ENCODE measurements at places on chromosomes 7 and 10.

- peak; percentile 66 for DNase-seq
These were observed 336.9 kb upstream of the NPSR1 start for GRCh38 chr7:34320926-34321661.

GRCh38 chr7:156932006-156932405 is 17.5 kb upstream of the NOM1 start:
- no peak for DNase-seq

GRCh38 chr7:120156476-120156875 is 116.5 kb upstream of the KCND2 start:
- peak; percentile 0 for DNase-seq

- no peak for DNase-seq
These were observed 99.4 kb downstream of the MKX start for GRCh38 chr10:27646194-27646593.

DNA sequence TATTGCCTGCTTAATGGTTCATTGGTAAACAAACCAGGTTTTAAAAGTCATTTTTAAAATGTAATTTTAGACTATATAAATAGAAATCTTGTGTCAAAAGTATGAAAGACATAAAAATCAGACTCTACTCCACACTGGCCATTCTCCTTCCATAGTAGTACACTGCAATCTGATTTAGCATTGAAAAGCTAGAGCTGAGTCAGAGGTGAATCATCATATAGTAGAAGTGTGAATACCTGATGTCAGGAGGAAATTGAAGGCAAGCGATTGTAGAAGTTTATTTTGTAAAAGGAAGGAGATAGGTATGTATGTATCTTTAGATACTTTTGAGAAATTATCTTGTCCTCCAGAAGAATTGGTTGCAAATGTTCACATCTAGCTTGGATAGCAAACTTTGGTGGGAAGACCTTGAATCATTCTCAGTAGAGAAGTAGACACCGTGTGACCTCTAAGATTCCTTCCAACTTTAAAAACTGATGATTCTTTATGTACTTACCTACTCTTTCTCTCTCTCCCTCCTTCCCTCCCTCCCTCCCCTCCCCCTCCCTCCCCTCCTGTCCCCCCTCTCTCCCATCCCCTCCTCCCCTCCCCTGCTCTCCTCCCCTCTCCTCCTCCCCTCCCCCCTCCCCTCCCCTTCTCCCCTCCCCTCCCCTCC is 88.1 kb downstream of the BTAF1 start:
- no peak for DNase-seq

GRCh38 chr10:52019077-52019555 is 295.0 kb upstream of the DKK1 start:
- DNase-seq, result no peak

- no peak for DNase-seq
These were observed 209.8 kb downstream of the TRIL start for GRCh38 chr7:28748346-28748745.

DNA sequence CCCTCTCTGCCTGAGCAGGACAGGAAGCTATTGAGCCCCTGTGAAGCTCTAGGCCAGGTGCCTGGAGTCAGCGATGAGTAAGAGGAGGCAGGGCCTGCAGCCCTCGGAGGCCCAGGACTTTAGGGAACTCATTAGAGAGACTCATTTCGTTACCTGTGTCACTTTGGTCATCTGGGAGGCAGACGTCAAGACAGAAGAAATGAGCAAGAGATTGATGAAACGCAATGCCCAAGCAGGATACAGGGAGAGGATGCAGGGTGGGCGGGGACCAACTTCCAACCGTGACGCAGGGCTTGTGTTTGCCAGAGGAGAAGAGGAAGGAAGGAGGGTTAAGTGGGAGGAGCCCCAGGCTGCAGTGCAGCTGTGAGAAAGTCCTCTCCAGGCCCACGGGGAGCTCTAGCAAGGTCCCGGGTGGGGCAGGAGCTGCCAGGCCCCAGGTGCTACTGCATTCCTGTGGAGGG is 26.4 kb upstream of the GNA12 start:
- no peak for DNase-seq

- no peak for DNase-seq
These were observed 106.6 kb downstream of the ACTR3B start for GRCh38 chr7:152866125-152866524.

GRCh38 chr7:6382817-6383216 is 64.9 kb downstream of the DAGLB start:
- DNase-seq, result no peak

GRCh38 chr10:48279081-48279751 is 4.7 kb upstream of the FRMPD2 start:
- no peak for DNase-seq

DNA sequence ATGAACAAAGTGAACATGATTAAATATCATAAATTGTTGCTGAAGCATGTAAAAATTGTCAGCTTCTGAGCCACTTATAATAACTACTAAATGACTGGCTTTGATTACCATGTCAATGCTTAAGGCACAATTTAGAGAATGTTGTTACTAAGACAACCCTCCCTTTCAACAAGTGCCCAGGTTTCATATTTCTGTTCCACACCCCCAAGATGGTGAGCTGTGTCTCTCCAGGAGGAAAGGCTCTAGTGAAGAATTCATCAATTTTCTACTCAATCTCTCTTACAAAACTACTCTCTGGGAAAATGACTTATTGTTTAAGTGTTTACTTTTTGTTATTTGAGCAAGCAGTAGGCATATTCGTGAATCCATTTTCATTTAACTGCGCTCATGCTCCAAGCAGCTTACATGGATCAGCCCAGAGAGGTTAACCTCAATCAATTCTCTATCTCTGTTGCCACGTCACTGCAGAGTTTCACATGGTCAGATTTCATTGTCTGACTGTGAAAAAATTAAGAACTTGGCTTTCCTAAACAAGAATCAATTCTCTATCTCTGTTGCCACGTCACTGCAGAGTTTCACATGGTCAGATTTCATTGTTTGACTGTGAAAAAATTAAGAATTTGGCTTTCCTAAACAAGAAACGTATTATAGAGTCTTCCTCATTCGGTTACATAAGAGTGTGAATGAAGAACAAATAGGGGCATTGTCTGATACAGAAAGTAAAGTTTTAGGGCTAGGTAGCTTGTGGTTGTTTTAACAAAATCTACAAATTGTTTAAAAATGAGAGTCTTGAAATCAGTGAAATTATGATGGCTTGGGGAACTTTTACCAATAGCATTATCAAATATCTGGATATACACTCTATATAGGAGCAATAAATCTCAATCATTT is 49.7 kb downstream of the CCDC71L start:
- DNase-seq, result no peak

- DNase-seq, result no peak
These were observed 36.7 kb downstream of the CLEC2L start for GRCh38 chr7:139560199-139560598.

DNA sequence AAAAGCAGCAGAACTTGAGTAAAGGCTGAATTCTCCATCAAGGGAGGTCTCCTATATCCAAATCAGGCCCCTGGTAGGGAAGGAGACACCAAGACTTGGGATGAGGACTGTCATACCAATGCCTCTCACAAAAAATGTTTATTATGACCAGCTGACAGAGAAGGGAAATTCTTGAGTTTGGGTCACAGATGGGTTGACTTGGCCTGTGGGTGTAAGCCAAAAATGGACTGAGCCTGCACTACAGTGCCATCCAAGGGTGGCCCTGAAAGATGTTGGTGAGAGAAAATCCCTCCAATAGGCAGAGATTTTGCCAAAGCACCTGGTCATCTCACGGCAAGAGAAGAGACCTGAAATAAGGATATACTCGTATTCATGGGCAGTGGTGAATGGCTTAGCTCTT is 27.0 kb upstream of the PPIF start:
- DNase-seq, result no peak

- no peak for DNase-seq
These were observed 17.1 kb downstream of the WIPI2 start for GRCh38 chr7:5207131-5207530.

- no peak for DNase-seq
These were observed 46.5 kb upstream of the TNRC18 start for GRCh38 chr7:5470167-5470532.

DNA sequence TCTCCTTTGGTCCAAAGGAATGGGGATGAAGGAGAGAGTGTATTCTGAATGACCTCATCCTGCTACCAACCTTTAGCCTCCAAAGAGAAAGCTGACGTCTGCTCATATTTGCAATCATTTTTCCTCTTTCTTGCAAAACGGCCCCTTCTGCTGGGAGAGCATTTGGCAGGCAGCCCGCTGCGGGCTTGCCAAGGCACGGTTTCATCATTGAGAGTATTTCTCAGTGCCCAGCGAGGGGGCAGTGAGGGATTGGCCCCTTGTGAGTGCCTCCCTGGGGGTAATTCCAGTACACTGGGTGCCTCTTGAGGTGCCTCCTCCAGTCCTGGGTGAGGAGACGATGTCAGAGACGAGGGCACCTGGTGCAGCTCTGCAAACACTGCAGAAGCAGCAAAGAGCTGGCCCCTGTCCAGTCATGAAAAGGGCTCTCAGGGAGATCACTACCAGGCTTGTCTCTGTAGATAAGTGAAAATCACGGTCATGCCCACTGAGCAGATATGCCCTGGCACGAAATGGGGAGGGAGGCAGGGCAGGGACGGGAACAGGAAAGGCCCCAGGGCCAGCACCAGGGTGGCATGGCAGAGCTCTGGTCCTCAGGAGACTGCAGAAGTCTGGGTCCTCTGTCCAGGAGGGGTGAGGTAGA is 48.7 kb upstream of the SHH start:
- no peak for DNase-seq

- DNase-seq, result no peak
These were observed 57.0 kb upstream of the MTPN start for GRCh38 chr7:136034132-136034531.

DNA sequence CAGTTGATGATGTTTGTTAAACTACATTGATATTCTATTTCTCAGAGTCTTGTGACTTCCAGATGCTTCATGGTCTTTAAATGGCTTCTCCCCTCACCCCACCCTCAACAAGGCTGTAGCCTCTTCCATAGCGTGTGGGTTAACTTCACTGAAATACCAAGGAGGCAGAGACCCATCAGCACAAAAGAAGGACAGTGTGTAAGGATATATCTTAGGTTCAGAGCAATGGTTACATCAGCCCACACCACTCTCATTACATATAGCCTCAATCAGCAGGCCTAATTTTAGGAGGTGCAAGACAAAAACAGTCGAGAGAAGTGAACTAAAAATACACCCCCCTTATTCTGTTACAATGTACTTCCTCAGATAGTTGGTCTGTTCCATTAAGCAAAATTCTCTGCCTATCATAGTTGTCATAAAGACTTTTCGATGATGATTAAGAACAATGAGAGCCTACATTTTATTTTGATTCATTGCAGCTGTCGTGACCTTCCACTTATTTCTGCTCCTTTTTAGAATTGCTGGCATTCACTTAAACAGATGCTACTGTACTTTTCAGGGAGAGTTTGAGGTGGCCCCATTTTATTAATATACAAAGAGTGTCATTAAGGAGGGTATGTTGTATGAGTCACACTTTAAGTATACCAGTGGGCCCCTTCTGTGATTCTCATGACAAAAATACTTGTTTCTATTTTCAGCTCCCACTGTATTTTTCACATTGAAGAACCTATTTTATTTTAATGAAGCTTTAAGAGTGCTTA is 52.1 kb downstream of the WIPF3 start:
- DNase-seq, result no peak

- DNase-seq, result no peak
These were observed 392.7 kb upstream of the NFE2L3 start for GRCh38 chr7:25759286-25759685.

GRCh38 chr10:125127110-125127509 is 33.3 kb downstream of the CTBP2 start:
- no peak for DNase-seq

DNA sequence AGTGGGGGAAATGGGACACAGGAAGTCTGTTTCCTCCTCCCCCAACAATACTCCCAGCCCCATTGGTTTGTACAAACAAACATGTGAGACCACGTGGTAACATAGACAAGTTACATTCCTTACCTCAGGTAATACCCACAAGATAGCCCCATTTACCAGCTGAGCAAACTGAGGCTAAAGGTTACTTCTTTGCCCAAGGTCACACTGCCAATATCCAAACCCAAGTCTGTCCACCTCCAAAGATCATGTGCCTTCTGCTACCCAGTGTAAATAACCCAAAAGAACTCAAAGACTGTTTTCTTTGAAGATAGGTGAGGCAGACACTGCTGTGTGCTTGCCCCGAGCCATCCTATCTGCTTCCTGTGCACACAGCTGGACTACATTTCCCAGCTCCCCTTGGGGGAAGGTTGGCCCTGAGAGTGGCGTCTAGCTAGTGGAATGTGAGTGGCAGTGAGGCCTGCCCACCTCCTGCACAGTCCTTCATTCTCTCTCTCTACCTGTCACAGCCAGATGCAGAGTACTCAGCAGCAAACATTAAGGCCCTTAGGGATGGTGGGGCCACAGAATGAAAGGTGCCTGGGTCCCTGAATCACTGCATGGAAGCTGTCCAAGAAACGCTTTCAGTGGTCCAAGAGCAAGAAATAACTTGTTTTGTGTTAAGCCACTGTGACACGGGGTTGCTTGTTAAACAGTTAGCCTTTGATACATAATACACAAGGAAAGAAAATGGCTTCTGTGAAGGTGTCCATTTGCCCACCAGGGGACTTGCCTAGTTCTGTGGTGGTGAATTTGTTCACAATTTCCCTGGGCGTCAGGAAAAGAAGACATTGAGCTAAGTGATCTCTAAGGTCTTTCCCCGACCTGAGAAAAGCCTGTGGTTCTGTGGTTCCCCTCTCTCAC is 257.7 kb upstream of the NFE2L3 start:
- no peak for DNase-seq

DNA sequence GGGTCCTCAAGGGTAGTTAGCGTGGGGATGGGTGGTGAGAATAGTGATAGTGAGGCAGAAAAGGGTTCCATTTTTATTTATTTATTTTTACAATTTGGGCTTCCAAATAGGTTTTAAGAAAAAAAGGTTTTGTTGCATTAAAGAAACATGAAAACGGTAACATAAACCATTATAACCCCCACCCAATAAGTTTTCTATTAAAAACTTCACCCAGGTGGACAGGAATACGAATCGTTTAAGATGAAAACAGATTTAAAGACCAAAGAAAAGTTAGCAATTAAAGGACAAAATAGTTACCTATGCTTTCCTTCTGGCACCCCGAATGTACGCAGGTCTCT is 78.7 kb downstream of the ZFAND4 start:
- DNase-seq, result no peak

DNA sequence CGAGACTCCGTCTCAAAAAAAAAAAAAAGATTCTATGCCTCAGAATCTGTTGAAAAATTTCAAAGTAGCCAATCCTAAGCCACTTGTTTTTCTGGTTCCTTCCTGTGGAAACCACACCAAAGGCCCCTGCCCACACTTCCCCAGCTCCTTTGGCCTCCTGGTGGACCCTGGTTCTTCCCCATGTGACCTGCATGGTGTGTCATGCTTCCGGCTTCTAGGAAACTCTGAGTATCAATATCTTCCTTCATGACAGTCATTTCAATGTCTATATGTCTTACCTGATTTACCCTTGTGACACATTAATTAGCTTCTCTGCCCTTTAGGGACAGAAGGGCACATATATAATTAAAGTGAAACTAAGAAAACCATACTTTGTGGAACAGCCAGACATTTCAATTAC is 80.4 kb upstream of the GRB10 start:
- no peak for DNase-seq

- DNase-seq, result no peak
These were observed 68.4 kb upstream of the MALRD1 start for GRCh38 chr10:18980089-18980629.

GRCh38 chr7:117061751-117062150 is 108.5 kb downstream of the ST7 start:
- DNase-seq, result no peak

GRCh38 chr10:11846542-11846941 is 23.4 kb downstream of the PROSER2 start:
- DNase-seq, result no peak

- DNase-seq, result no peak
These were observed 128.4 kb downstream of the ARHGAP22 start for GRCh38 chr10:48476279-48476982.

- no peak for DNase-seq
These were observed 99.5 kb downstream of the CAMK1D start for GRCh38 chr10:12448729-12449391.

Measured in midbrain (tissue), 1 donor.